ENCODE measurements at places on chromosomes 7 and 10.

GRCh38 chr7:83201355-83201754 is 38.7 kb upstream of the PCLO start:
- no peak for DNase-seq

DNA sequence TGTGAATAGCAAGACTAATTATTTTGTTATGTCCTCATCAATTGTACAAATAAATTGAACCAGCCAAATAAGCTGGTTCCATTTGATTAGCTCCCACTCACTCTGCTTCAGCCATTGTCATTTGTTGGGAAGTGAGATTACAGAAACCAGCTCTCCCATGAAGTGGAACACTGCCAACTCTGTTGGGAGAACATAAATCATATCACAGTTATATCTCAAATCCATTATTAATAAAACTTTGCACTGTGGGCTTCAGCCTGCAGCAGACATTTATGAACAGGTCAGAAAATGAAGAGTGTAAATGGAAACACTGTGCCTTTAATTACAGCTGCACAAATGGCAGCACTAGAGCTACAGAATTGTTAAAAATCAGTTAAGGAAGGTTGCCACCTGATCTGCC is 46.7 kb upstream of the TEX47 start:
- no peak for DNase-seq

DNA sequence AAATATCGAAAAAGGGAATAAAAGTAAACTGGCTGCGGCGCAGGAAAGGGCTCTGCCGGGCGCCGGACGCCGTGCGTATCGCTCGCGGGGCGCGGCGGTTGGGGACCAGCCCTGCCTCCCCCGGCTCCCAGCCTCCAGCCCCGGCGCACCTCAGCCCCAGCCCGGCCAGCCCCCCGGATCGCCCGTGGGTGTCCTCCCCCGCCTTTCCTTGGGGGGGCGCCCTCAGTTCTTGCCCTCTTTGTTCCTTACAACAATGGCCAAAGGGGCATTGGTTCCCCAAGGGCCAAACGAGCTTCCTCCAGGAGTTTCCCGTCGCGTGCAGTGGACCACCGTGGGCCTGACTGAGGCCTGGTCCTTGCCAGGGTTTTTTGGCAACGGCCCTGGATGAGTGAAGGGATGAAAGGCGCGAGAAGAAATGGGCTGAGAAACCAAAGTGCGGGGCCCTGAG is 1.2 kb downstream of the MACROH2A2 start:
- no peak for DNase-seq

- DNase-seq = no peak
These were observed 192.6 kb downstream of the CDCA7L start for GRCh38 chr7:21753071-21753470.

DNA sequence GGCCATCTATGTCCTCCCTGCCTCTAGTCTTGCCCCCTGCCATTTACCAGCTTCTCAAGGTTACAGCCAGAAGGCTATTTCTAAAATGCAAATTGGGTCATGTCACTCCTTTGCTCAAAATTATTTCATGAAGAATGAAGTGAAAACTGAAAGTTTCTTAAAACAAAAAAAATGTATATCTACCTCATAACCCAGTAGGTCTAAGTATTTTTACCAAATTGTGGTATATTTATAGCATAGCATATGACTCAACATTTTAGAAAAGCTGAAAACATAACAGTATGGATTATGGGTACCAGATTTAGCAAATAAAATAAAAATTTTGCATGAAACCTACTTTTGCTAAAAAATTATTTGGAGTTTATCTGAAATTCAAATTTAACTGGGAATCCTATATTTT is 78.4 kb downstream of the SLC16A9 start:
- DNase-seq = no peak

- DNase-seq = no peak
These were observed 127.4 kb downstream of the TRRAP start for GRCh38 chr7:99005776-99006175.

DNA sequence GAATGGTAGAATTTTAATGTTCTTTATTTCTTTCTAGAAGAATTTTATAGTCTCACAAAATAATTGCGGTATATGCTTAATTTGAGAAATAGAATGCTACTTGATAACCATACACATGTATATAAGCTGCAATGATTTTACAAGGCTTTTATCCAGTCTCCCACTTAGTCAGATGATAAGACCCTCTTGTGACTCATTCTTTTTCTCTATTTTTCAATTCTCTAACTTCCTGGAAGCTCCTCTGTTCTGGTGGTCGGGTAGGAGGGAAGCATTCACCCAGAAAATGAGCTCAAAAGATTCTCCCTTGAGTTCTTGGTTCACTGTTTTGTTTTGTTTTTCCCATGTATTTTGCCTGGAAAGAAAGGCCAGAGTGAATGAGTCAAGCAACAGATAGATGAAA is 546.6 kb downstream of the INHBA start:
- DNase-seq = no peak

GRCh38 chr7:26195182-26195581 is 5.4 kb downstream of the HNRNPA2B1 start:
- DNase-seq = no peak

All from stimulated activated CD8-positive, alpha-beta memory T cell treated with anti-CD3 and anti-CD28 coated beads, Interleukin-15, amount 100 ng/mL, for 48 hours (primary cell).